OCI-LY7 (cell line): ENCODE measurements at places on chromosomes 6 and 20.

DNA sequence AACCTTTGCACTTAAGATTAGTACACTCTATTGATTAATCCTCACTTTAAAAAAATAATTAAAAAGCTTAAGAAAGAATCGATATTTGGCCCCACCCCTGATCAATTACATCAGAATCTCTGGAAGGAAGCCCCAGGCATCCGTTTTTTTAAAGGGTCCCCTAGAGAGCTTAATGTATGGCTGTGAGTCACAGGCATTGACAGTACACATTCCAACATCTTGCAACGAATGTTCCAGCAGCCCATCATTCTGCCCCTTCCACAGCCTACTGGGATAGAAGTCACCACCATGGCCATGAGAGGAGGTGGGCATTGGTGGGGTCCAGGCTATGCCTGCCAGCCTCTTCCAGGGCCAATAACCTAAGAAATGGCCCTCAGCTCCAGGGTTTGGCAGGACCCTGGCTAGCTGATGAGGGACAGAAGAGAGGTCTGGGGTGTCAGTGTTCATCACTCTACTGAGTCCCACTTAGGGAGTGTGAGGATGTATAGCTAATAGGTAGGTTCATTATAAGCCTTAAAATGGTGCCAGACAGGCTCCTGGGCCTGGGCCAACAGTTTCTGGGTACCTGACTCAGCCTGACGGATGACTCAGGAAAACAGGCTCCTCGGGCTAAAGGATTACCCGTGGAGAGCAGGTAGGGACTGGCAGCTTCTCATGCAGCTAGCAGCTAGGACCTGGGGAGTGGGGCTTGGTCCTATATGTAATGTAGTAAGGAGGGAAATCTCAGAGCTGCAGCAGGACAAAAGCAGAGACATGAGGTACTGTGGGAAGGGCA lies 40.4 kb downstream of the MDGA1 start:
- no peak for DNase-seq

GRCh38 chr20:63554361-63555278 lies 661 bp downstream of the FNDC11 start:
- peak; percentile 43 for DNase-seq

GRCh38 chr6:117473401-117473800 lies 9.1 kb upstream of the DCBLD1 start:
- DNase-seq: no peak

DNA sequence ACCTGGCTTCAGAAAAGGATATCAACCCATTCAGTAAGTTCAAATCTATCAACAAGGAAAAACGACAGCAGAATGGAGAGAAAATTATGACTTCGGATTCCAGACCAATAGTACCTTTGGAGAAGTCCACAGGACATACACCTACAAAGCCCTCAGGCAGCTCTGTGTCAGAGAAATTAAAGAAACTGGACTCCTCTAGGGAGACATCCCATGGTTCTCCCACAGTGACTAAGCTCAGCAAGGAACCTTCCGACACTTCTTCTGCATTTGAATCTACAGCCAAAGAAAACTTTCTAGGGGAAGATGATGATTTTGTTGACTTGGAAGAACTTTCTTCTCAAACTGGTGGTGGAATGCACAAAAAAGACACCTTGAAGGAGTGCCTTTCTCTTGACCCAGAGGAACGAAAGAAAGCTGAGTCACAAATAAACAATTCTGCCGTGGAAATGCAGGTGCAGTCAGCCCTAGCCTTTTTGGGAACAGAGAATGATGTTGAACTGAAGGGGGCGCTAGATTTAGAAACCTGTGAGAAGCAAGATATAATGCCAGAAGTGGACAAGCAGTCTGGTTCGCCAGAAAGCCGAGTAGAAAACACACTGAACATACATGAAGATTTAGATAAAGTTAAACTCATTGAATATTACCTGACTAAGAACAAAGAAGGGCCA lies 67.4 kb upstream of the HINT3 start:
- peak; percentile 8 for DNase-seq

- no peak for DNase-seq
Observed at GRCh38 chr6:25007269-25007699, 71.5 kb upstream of the RIPOR2 start.

DNA sequence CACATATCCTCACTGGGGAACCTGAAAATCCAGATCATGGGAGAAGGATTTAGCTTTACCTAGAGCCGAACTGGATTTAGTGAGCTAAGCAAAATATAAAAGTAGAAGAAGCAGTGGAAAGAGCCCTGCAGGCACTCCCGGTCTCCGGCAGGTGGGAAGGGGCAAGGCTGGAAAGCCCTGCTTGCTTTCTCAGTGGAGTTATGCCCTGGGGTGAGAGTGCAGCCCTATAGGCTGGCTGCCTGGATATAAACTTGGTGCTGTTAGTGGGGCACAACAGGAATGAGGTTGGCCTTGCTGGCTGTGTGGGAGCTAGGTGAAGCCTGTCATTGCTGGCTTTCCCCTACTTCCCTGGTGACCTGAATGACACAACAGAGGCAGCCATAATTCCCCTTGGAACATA lies 122.0 kb downstream of the CDK19 start:
- no peak for DNase-seq

DNA sequence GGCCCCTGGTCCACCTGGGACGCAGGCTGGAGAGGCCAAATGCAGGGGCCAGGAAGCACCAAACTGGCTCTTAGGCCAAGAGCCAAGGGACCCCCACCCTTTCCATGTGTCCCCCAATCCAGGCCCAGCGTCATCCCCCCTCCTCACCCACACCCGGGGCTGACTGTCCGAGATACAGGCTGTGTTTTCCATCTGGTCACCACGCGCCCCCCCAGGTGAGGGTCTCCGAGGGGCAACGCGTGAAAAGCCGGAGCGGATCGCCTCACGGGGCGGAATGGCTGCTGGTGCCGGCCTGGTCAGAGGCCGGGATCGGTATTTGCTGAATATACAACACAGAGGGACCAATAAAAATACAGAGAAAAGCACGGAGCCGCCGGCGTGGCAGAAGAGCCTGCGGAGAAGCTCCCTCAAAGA lies 5.2 kb upstream of the ABHD16B start:
- no peak for DNase-seq

DNA sequence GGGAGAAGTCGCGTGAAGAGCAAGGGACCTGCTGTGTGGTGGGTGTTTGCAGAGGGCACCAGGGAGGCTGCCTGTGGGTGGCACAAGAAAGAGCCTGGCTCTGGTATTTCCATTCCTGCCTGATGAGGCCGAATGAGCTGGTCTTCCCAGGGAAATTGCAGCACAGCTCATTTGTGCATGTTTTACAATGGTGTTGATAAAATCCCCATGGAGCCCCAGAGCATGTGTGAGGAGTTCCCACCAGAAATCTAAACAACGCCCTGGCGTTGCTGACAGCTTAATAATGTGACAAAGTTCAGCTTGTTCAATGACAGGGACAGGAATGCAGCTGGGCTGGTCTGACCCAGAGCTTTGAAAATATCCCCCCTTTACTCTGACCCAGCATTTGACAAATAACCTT lies 135.5 kb downstream of the CLIC5 start:
- no peak for DNase-seq

DNA sequence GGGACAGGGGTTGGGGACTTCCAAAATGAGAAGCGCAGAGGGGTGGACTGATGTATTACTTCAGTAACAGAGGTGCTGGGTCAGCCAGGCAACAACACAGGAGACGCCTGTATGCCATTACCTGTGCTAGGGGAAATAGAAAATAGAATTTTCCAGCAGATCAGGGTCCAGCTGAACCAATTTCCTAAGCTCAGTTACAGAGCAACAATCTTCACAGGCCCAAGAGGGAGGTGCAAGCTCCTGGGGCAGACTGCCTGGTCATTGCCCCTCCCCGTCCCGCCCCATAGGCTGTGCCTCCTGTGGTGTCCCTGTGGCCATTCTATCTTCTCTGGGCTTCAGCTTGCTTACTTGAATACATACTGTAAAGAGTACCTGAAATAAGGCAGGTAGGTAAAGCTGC lies 3.7 kb downstream of the KCNK5 start:
- DNase-seq: no peak

GRCh38 chr6:107275330-107275865 lies 160.1 kb upstream of the BEND3 start:
- no peak for DNase-seq

DNA sequence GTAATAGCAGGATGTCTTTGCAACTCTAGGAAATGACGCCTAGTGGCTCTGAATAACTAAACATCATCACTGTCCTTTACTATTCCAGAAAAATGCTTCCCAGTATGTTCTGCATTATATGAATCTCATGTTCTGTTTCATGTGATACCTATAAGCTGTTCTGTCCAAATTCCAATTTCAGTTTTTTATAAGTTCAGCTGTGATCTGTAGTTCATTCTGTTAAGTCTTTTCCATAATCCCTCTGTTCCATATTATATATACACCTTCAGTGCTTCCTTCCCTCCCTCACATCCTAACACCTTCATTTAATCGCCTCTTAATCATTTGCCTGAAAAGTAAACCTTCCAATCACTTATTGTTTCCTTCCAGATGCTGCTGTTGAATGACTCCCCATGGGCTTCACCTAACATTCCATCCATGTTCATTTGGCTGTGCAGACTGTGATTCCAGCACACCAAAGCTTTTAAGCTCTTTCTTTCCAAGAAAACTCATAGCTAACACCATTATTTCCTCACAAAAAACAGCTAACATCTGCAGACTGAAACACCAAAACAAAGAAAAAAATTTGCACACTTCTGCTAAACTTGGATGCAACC lies 18.6 kb downstream of the HMGCLL1 start:
- DNase-seq: no peak

DNA sequence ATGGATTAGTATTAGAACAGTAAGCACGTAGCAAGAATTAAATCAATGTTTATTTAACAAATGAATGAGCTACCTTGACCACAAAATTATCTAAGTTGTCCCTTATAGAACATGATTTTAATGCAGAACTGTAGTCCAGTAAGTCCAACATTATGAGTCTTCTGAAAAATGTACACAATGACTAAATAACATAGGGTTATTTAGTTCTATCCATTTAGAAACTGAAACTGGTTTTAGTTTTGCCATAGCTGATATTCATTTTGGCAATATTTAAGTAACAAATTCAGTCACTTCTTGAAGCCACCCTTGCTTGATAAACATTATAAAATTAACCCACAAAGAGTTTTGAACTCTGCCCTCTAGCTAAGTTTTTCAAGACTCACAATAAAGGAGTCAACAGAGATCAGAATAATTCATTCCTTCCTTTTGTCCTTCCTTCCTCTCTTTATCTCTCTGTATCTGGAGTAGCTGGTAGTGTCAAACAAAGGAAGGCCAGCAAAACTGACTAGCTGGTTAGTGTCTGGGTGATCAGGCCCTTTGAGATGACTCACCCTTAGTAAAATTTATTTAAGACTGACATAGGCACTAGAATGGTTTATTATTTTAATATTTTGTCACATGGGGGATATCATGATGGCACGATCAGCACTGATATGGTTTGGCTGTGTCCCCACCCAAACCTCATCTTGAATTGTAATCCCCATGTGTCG lies 115.1 kb downstream of the BTBD9 start:
- no peak for DNase-seq

GRCh38 chr6:48615041-48615440 lies 504.0 kb upstream of the PTCHD4 start:
- no peak for DNase-seq

DNA sequence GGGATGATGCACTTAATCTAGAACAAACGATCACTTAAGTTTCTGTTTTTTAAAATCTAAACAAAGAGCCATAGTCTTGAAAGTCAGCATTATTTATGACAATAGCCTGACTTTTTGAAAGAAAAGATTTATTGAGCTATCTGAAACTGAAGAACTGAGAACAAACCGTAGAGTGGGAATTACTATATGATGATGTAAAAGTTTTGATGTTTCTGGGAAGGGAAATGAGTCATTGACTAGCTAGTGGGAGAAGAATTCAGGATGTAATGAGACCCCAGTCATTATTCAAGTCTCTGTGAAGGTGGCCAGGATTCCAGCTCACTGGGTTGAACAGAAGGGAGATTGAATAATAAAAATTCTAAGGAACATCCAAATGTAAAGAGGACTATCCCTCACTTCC lies 83.4 kb upstream of the FABP7 start:
- DNase-seq: no peak

DNA sequence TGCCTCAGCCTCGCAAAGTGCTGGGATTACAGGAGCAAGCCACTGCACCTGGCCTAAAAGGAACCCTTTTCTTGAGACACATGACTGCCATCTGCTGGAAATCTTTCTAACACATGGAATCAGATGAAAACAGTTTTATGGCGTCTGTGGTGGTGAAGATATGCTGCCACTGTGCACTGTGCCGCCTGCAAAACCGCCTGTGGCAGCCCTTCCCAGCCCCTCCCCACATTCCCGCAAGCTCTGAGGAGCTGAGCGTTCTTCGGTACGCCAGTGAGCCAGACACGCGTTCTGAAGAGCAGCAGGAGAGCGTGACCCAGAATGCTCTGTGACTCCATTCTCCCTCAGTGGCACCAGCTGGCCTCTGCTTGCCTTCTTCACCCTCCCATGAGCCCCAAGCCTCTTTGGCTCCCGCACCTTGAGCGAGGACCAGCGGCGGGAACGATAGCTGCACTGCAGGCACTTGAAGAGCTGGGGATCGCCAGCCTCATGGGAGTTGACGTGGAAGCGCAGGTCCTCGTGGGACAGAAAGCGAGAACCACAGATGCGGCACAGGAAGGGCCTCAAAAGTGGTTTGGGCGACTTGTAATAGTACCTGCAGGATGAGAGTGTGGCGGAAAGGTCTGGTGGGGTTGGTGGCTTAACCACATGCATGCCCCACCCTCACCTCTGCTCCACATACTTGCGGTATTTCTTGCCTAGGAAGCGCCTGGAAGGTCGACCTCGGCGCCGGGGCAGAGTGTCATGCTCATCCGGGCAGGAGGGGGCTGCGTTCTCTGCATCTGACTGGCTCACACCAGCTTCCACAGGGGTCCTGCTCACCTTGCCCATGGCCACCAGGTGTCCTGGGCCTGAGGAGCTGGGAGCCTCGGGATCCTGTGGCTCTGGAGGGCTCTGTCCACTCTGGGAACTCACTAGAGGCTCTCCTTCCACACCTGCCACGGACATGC lies 8.7 kb downstream of the ZNF335 start:
- peak; percentile 65 for DNase-seq

- no peak for DNase-seq
Observed at GRCh38 chr6:5778906-5779305, 227.8 kb downstream of the NRN1 start.

DNA sequence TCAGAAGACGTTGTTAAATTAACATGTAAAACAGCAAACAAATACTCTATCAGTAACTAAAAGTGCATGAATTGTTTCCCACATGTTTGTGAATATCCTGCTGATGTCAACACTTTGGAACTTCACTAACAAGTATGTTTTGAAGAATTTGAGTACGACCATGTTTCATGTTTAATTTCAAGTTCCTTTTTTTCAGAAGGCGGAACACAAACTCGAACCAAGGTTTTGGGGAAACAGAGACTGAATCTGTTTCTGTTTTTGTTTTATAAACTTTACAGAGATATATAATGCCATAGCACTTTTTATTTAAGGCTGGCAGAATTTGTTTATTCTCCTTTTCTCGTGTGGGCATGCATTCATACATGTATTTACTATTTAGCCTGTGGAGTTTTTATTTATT lies 509.3 kb upstream of the CITED2 start:
- DNase-seq: no peak

GRCh38 chr6:72787391-72788031 lies 165.6 kb downstream of the KCNQ5 start:
- no peak for DNase-seq
